ENCODE measurements at places on chromosomes 12 and 14.

- DNase-seq = no peak
Observed at GRCh38 chr12:120402217-120402616, 33.3 kb upstream of the MSI1 start.

DNA sequence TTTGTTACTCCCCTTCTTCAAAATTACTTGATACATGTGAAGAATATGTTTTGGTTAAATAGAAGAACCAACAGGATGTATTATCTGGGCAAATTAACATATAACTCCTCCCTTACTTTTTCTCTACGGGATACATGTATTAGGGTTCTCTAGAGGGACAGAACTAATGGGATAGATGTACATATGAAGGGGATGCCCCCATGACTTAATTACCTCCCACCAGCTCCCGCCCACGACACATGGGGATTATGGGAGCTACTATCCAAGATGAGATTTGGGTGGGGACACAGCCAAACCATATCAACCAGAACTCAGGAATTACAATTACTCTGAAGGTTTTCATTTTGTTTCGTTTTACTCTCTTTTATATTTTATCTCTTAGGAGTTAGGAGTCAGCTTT is 41.3 kb downstream of the VRK1 start:
- DNase-seq = no peak

DNA sequence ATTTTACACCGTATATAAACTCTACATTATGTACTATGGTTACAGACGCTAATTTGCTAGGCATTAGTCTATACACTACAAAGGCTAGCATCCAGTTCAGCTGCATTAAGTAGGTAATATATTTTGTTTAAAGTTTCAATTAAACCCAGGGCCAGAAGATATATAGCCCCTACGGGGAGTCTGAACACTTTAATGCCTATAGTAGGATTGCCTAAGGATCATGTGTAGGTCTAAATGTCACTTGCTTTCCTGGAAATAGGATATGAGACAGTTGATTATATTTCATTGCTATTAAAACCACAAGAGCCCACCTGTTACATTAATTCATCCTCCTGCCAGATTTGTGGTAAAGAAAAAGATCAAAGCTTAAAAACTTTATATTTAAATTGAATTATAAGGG is 286.9 kb downstream of the TMTC2 start:
- no peak for DNase-seq

DNA sequence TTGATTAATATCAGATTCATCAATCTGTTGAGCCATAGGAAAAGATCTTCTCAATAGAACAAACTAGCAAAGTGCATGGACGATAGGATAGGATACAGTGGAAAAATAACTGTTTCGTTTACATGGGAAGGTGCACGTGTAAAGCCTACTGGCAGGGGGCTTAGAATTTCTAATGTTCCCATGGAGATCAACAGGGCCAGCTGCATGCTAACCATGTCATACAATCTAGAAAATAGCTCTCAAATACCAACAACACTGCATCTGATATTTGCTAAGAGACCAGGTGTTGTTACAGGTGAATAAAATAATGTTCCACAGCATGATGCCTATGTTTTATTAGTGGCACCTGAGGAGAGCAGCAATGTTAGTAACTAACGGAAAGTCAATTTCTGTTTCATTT is 72.5 kb downstream of the ACSS3 start:
- no peak for DNase-seq

DNA sequence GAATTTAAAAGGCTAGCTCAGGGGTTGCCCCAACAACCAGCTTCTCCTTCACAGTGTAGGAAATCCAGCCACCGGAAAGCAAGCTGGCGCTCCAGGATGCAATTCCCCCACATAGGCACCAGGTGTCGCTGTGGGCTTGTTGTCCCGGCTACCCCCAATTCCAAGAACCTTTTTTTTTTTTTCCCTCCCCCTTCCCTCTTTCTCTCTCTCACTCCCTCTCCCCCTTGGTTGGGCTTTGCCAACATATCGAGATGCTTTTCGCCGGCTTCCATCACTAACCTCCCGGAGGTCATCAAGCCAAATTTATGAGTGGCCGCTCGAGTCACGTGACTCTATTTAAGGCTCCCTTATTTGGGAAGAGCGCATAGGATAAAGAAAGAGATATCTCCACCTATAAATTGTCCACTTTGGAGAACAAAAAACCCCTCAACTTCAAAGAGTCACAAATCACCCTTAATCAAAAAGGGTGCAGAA is at the start of gene HOXC5:
HOXC5 (plus strand) TSS at position 424 of the 474 bp plus-strand sequence. CDS start 73 bp downstream, outside the sequence.
- DNase-seq = peak; percentile 49

GRCh38 chr12:49762468-49762847 is 21.1 kb downstream of the TMBIM6 start:
- peak; percentile 27 for DNase-seq

GRCh38 chr12:119082016-119082415 is 96.7 kb upstream of the HSPB8 start:
- DNase-seq = no peak

- DNase-seq = peak; percentile 70
Observed at GRCh38 chr12:51980051-51980808, 26.5 kb upstream of the TAMALIN start.

DNA sequence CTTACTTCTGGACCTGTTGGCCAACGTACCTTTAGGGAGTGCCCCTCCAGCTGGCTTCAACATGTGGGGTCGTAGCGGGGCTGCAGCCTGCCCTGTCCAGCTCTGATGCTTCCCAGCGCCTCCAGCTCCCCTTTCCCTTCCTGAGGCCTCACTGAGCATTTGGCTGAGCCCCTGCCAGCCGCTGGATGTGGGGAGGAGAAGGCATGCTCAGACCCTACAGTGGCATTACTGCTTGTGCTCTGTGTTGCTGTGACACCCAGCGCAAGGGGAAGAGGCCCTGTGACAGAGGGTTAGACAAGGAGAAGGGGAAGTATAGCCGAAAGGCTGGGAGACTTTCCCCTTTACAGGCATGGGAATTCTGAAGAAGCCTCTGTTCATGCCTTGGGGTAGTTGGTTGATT is 145.9 kb downstream of the PRKCH start:
- DNase-seq = no peak

DNA sequence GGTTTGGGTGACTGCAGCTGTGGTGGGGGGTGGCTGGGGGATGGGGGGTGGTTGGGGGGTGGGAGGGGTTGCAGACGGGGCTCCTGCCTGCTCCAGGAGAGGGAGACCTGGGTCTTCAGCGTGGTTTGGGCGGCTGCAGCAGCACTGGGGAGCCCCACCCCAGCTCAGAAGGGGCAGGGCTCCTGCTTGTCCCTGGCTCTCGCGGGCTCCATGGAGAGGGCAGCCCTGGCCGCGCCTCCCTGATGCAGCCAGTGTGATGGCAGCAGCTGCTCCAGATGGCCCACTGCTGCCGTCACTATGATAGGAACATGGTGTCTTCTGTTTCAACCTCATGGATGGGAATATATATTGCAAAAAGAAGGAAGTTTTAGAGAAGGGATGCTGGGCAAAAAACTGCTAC is 22.9 kb downstream of the TRHDE start:
- no peak for DNase-seq

- DNase-seq = peak; percentile 53
Observed at GRCh38 chr12:93766796-93767523, 89.8 kb downstream of the CRADD start.

DNA sequence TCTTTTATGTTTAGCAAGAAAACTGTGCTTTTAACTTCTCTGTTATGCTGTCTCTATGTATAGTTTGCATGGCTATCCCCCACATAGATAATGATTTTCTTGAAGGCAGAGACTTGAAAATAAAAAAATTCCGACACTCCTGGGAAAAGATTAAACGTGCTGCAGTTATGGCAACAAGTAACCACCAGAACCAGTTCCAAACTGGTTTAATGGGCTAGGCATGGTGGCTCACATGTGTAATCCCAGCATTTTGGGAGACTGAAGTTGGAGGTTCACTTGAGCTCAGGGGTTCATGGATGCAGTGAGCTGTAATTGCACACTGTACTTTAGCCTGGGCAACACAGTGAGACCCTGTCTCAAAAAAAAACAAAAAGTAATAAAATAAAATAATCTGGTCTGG is 15.1 kb upstream of the CAPRIN2 start:
- no peak for DNase-seq

GRCh38 chr12:96698965-96699364 is 208.1 kb upstream of the NEDD1 start:
- DNase-seq = no peak

- DNase-seq = no peak
Observed at GRCh38 chr12:72338437-72338836, 66.3 kb downstream of the TRHDE start.

DNA sequence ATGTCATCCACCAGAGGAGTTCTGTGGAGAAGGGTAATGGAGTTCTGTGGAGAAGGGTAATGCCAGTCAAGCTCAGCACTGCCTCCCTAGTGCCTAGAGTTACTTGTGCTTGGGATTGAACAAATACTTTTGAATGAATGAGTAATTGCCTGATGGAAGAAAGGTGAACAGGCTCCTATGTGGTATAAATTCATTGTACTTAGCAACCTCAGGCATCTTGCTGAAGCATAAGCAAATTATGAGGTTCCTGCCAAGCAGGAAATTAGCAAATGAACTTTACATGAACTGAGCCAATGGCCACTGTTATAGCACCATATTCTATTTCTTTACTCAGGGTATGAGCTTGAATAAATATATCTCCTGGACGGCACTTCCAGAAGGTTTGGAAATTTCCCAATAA is 1047.2 kb downstream of the SLC6A15 start:
- no peak for DNase-seq

DNA sequence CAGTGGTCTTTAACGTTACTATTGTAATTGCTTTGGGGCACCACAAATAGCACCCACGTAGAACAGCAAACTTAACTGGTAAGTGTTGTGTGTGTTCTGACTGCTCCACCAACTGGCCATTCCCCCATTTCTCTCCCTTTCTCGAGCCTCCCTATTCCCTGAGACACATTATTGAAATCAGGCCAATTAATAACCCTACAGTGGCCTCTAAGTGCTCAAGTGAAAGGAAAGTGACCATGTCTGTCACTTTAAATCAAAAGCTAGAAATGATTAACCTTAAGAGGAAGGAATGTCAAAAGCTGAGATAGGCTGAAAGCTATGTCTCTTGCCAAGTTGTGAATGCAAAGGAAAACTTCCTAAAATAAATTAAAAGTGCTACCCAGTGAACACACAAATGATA is 22.3 kb downstream of the PPP1R13B start:
- DNase-seq = no peak

Measured in CD4-positive, alpha-beta T cell treated with Interleukin-4 for 4 hours (primary cell).